ENCODE measurements at places on chromosomes 1 and 21.
A peak's percentile ranks its signal among the peaks of the same experiment; 100 is the strongest.

DNA sequence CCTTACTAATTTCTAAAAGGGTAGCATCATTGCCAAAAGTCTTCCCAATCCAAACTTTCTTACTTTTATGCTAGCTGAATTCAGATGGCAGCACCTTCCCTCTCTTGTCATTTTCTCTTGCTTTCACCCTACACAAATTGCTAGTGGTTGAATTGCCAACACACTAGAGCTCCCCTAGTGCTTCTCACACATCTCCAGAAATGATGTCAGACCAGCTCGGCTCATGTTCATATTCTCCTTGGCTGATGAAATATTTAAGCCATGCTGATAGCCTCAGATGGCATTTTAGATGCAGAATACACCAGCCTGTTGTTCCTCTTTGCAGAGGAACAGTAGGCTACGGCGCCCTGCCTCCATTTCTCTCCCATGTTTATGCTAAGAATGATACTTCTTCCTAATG lies 256.9 kb downstream of the PTBP2 start:
- DNase-seq: no peak

GRCh38 chr1:192609110-192610079 lies 26.6 kb upstream of the RGS13 start:
- DNase-seq: peak; percentile 73

GRCh38 chr1:21857840-21858670 lies 46.0 kb downstream of the LDLRAD2 start:
- no peak for DNase-seq

DNA sequence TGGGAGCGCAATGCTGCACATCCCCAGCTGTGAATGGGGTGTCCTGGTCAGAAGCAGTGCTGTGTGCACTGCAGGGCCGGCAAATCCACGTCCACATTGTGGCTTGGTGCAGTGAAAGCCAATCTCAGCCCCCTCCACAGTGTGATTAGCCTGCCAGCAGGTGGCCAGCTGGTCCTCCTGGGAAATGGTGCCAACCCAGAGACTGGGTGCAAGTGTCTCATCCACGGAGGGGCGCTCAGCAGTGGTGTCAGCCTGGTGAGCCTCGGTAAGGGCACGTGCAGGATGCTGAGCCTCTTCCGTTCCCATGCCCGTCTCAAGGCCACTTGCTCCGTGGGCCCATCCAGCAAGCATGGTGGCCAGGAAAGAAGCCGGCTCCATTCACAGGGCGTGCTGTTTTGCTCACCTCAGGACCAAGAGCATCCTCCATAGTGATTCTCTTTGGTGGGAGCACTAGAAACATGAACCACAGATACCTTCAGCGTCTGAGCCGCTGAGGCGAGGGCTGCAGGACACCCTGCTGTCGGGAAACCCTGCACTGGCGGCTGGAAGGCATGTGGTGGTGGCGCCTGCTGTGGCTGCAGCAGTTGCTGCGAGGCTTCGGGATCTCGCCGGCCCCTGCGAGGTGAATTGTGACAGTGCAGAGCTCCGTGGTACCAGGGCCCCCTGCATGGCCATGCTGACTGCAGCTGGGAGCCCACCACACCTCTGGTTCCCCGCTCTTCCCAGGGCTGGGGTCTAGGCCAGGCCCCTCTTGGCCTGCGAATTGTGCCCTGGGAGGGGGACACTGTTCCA lies 2.0 kb upstream of the SMYD3 start:
- DNase-seq: no peak

- DNase-seq: no peak
These were observed 78.5 kb downstream of the BRINP2 start for GRCh38 chr1:177249231-177249630.

GRCh38 chr1:218317061-218317460 lies 28.1 kb upstream of the TGFB2 start:
- DNase-seq: no peak

DNA sequence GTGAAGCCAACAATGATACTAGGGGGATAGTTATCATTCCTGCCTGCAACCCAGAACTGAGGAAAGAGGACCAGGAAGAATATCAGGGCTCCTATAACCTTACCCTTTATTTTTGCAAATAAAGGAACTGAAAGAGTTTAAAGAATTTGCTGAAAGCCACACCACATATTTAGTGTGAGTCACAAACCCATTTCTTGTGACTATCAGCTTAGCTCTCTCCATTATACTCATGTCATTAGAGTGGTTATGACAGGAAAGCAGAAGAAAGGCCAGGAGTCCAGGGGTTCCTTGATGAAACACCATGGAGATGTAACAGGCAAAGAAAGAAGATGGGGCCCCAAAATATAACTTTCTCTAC lies 141.1 kb upstream of the SAMSN1 start:
- DNase-seq: no peak

- DNase-seq: no peak
These were observed 18.6 kb downstream of the L1TD1 start for GRCh38 chr1:62213075-62213914.

- DNase-seq: no peak
These were observed 39.2 kb upstream of the CR1L start for GRCh38 chr1:207605444-207606361.

- no peak for DNase-seq
These were observed 5.2 kb upstream of the DMRTB1 start for GRCh38 chr1:53454019-53454418.

DNA sequence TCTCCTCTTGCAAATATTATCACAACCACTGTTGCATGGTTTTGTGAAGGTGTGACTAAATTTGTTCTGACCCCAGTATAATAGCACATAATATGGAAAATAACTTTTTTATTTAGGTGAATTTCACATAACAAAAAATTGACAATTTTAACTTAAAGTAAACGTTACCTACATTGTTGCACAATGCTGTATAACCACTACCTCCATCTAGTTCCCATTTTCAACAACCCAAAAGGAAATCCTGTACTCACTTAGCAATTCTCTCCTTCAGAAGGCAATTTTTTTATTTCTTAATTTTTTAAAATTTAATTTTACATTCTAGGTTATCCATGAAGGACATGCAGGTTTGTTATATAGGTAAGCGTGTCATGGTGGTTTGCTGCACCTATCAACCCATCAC lies 95.2 kb downstream of the KCNJ6 start:
- no peak for DNase-seq

- DNase-seq: peak; percentile 54
These were observed 41.9 kb downstream of the UBE2G2 start for GRCh38 chr21:44759628-44760285.

GRCh38 chr1:113950908-113951307 lies 21.8 kb downstream of the HIPK1 start:
- no peak for DNase-seq

DNA sequence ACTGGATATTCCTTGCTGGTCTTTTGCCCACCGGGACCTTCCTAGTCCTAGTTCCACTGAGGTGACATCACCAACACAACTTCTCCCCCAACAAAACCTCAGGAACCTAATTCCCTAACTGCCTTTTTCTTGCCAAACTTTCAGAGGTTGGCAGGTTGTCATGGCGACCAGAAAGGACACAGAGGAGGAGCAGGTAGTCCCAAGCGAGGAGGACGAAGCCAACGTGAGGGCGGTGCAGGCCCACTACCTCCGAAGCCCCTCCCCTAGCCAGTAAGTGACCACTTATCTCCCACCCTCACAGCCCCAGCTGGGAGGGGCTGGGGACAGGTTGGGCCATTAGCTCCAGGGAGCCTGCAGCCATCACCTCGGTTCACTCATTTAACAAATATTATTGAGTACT lies 815 bp downstream of the STYXL2 start:
- DNase-seq: peak; percentile 57

GRCh38 chr1:91502672-91503184 lies 2.1 kb downstream of the CDC7 start:
- no peak for DNase-seq

DNA sequence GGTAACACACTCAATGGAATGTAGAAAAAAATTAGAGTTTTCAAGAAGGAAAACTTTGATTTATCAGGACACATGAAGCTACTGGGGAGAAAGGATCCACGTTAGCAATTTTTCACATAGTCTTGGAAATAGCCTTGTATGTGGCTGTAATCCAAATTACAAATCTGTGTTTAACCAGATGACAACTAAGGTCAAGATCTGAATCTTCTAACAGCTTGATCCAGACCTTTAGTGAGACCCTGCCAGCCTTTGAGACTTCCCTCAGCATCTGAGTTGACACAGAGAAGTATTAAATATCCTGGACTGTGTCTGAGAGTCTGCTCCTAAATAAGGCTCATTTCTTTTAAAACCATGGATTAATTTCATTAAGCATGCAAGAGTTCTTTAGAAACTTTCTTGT lies 135.9 kb upstream of the KCNK2 start:
- DNase-seq: no peak

DNA sequence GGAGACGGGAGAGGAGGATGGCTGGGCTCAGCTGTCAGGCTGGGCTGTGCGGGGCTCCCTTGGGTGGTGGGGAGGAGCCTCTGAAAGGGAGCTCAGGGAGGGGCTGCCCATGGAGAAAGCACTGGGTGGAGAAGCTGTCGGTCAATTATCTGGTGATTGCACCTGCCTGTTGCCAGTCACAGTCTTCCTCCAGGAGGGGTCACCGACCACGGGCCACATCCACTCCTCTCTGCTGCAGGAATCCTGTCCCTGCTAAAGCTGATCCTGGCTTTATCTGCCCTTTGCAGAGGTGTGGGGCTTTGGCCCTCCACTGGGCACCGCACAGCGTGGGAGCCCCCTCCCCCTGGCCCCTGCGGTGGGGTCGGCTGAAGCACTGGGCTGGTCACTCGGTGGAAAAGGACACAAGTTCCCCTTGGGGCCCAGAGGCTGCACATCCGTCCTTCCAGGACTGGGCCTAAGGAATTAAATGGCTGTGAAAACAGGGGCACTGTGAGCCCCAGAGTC lies 21.8 kb upstream of the COL18A1 start:
- no peak for DNase-seq

- no peak for DNase-seq
These were observed 34.5 kb downstream of the AADACL4 start for GRCh38 chr1:12678350-12678749.

GRCh38 chr21:26679284-26679683 lies 106.2 kb upstream of the CYYR1 start:
- no peak for DNase-seq

GRCh38 chr1:23756676-23757075 lies 13.4 kb downstream of the ELOA start:
- DNase-seq: no peak

- no peak for DNase-seq
These were observed 84.1 kb downstream of the MRPS6 start for GRCh38 chr21:34157521-34157920.

GRCh38 chr1:24501371-24502064 lies 1.1 kb upstream of the RCAN3 start:
- DNase-seq: no peak

DNA sequence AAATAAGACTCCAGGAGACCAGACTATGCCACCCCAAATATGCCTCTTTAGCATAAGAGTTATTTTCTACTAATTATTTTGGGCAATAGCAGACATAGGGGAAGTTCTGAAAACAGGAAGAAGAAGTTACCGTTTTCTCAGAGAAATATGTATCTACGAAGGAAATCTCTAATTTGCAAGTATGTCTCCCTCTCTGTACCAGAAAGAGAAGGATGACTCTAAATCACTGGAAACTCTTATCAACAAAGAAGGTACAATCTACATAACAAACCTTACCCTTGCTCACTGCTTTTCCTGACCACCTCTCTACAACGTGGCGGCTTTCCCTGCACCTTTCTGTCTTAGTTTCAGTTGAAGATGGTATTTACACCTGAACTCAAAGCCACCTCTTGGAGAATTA lies 49.0 kb downstream of the OMA1 start:
- DNase-seq: no peak

- no peak for DNase-seq
These were observed 620.4 kb upstream of the BEND5 start for GRCh38 chr1:49397086-49397485.

GRCh38 chr1:58437623-58438022 lies 108.9 kb downstream of the OMA1 start:
- no peak for DNase-seq
